H54 (cell line): ENCODE measurements at places on chromosomes 4 and X.

GRCh38 chrX:120504569-120504968, 35.5 kb upstream of the LAMP2 start:
- no peak for DNase-seq

- DNase-seq = no peak
These were observed 48.6 kb downstream of the DCLK2 start for GRCh38 chr4:150126864-150127203.

DNA sequence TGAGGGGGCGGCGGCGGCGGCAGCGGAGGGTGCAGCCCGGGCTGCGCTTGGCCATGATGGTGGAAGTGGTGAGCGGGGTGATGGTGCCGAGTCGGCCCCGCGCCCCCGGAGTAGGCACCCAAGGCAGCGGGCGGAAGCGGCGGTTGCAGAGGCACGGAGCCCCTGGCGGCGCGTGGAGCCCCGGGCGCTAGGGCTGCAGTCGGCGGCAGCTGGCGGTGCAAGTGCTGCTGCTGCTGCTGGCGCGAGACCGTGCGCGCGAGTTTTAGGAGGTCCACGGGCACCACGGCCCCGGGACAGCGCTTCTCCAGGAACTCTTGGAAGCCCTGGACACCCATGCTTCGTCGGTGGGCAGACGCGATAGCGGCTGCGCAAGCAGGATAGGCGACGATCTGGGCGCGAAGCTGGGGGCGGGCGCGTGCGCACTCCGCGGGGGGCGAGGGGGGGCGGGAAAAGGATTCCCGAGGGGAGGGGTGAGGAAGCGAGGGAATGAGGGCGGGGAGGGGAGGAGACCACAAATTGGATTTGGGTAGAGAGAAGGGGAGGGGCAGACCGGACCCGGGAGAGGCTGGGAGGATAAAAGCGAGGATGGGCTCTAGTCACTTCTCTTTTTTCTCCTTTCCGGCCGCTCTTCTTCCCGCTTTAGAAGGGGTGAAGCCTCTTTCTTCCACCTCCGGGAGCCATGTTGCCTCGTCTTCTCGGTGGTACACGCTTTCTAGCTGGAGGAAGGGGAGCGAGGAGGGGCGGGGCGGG, at the start of gene FAM120C:
TSS of gene FAM120C (minus strand) at position 391 of the 750 bp plus-strand sequence. CDS start at position 335, 56 bp downstream.
- peak; percentile 30 for DNase-seq

DNA sequence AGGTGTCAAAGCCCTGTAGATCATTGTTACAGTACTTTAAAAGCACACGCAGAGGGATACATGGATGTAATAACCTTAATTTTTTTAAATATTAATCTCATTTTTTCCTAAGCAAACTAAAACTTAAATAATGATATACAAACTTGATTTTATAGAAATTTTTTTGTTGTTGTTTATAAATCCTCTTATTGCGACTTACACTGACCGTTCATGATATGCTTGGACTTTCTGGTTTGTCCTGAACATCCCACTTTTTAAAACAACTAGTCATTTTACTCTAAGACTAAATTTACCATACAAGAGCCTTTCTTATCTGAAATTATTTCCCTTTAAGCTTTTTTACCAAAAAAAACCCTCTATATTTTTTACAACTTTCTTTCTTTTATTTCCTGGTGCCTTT, 2106.0 kb downstream of the PCDH7 start:
- no peak for DNase-seq

- DNase-seq = no peak
These were observed 283.6 kb downstream of the CFAP299 start for GRCh38 chr4:80619070-80619674.
